Stimulated activated CD8-positive, alpha-beta memory T cell treated with anti-CD3 and anti-CD28 coated beads, Interleukin-7, amount 100 ng/mL, for 24 hours (primary cell): ENCODE measurements at places on chromosomes 6 and 20.

DNA sequence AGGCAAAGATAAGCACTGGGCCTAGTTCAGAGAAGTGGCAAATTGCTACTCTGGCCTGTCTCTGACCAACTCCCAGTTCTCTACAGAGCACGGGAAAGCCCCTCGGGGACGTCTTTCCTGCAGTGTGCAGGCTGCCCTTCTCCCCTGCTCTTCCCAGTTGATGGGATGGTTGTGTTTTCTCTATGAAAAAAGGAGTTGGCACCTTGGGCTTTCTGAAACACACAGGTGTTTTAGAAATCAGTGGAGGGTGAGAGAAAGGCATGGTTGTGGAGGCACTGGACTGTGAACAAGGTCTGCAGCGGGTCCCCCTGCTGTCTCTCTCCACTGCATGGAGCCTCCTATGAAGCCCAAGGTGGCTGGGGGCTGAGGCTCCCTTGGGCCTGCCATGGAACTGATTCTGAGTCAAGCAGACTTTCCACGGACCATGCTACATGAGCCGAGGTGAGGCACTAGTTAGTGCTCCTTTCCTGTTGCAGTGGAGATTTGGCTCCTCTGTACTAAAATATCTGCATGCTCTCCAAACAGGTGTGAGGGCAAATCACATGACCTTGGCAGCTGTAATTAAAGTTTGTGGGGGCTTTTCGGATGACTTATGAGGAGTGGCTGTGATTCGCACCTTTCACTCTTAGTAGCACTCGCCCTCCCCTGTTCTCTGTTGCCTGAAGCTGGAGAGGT, 16.3 kb downstream of the GTSF1L start:
- DNase-seq = no peak

DNA sequence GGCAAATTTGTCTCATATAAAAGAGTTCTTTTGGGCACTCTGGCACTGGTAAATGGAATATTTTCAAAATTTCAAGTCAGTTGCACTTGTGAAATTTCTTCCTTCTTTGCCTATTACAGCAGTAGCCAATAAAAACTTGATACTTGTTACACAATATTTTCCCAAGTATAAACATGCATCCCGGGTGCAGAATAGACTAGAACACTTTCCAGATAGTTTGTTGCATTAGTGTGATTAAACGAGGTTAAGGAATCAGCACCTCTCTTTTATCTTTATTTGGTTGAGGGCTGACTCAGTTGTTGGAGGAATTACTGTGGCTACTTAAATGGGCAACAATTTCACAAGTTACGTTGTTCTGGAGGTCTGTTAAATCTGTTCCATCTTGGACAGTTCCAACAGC, 467.5 kb downstream of the CDKAL1 start:
- no peak for DNase-seq

- no peak for DNase-seq
Measured at GRCh38 chr20:51799401-51799860, 2.9 kb downstream of the SALL4 start.

DNA sequence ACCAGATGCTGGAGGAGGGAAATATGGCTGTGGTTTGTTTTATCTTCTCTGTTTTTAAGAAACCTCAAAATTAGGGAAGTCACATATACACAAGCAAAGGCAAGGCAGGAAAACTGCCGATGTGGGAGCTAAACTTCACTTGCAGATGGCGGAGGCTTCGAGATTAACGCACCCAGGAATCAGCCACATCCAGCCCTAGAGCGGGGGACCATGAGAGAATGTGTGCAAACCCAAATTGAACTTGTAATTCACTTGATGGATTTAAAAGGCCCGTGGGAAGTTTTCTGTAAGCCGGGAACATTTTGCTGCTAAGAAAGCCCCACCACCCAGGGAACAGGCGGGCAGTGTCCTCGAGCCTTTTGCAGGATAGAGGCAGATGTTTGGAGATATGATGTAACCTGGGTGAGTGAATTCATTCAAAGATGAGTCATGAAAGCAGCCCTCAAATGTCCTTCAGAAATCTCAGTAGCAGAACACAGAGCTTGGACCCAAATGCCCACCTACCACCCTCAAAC, 39.9 kb downstream of the PREX1 start:
- DNase-seq = no peak

DNA sequence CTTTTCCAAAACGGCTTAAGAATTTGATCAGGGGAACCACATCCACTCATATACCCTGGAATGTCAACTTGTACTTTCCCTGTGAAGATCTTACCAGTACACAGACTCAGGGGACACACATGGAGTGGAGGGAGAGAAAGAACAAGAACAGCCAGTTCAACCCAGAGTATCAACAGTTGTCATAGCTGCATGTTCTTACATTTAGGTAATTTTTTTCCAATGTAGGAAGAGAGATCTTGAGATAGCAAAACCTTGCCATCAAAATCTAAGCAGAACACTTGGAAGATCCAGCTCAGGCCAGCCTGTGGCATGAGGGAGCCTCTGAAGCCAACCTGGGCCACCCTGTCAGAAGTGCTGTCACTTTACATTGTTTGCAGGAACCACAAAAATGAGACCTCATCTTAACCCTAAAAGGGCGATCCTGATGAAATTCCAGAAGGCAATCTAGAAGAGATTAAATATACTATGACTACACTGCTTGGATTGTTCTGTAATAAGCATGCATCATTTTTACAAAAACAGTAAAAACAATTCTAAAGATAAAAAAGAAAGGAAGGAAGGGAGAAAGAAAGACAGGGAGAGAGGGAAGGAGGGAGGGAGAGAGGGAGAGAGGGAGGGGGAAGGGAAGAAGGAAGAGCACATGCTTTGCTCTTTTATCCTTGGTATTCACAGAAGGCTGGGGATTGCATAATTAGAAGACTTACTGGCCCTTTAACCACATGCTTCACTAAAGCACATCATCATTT, 124.7 kb upstream of the TCF21 start:
- no peak for DNase-seq

DNA sequence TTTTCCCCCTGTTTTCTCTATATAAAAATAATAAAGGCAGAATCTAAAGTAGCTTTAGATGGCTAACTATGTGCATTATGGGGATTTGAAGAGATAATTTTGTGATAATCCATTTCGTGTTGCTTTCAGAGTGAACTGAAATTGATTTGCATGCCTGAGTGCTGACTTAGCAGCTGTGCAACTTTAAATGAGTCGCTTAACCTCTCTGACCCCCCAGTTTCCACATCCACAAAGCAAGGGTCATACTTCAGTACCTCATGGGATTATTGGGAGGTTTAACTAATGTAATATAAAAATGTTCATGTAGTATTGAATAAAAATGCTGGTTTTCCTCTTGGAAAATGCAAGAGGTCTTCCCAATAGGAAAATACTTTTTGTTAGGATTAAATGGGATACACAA, 63.8 kb upstream of the FABP7 start:
- no peak for DNase-seq

DNA sequence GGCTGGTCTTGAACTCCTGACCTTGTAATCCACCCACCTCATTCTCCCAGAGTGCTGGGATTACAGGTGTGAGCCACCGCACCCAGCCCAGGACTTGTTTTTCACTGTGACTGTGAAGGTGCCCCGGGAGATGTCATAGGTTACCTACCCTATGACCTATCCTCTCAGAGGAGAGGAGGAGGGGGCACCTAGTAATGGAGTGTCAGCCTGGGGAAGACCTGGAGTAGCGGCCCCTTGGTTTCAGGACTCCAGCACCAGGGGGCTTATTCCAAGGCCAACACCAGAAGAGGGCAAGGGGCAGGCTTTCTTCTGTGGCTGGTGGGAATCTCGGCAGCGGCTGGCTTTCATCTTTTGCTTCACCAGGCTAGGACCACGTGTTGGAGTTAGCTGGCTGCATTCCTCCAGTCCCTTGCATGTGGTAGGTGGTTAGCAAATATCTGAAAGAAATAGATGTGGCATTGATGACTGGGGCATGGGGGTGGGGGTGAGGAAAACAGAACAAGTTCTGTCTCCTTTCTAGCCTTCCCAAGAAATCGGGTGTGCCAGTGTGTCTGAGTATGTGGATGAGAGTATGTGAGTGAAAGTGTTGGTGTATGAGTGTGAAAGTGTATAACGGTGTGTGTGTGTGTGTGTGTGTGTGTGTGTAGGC, 7.9 kb upstream of the ITPR3 start:
- DNase-seq = no peak

- DNase-seq = no peak
Measured at GRCh38 chr6:157024745-157025144, 247.6 kb downstream of the ARID1B start.

- DNase-seq = no peak
Measured at GRCh38 chr6:111258615-111259088, 171.3 kb downstream of the SLC16A10 start.

- DNase-seq = no peak
Measured at GRCh38 chr6:48016020-48016755, 94.8 kb downstream of the PTCHD4 start.

GRCh38 chr6:70028926-70029325, 162.6 kb downstream of the COL19A1 start:
- DNase-seq = no peak

GRCh38 chr6:169243186-169243585, 10.5 kb downstream of the THBS2 start:
- DNase-seq = no peak

GRCh38 chr20:51542033-51542570, 417 bp downstream of the NFATC2 start:
- DNase-seq = no peak

DNA sequence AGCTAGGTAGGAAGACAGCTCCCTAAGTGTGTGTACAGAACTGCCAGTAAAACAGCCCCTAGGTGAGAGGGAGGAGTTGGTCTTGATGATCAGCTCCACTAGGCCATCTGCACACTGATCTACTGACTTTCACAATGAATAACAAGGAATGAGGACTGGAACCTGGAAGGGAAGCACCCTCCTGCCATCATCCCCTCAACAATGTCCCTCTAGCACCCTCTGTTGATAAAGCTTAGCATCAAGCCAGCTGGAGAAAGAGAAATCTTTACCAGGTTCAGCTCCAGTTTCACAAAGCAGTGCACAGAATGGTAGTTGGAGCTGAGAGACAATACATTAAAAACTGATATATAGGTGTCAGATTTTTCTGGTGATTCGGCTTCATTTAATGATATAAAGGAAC, 57.2 kb upstream of the IRAK1BP1 start:
- no peak for DNase-seq

GRCh38 chr6:151240036-151240685, 394 bp downstream of the AKAP12 start:
- no peak for DNase-seq

GRCh38 chr20:54292185-54292584, 84.3 kb downstream of the PFDN4 start:
- no peak for DNase-seq

GRCh38 chr20:36845288-36845971, 30.5 kb upstream of the TLDC2 start:
- DNase-seq = no peak

- DNase-seq = no peak
Measured at GRCh38 chr20:50720582-50720981, 10.8 kb upstream of the PARD6B start.

DNA sequence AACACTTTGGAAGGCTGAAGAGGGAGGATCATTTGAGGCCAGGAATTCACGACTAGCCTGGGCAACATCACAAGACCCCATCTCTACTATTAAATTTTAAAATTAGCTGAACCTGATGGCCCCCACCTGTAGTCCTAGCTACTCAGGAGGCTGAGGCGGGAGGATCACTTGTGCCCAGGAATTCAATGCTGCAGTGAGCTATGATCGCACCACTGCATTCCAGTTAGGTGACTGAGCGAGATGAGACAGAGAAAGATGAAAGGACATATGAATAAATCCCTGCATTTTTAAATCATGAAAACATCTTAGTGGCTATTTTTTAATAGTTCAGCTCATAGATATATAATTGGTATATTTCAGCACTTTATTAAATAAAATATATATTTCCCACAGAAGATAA, 93.8 kb downstream of the GPR63 start:
- no peak for DNase-seq

- DNase-seq = no peak
Measured at GRCh38 chr20:63844511-63844991, 13.5 kb upstream of the ZBTB46 start.

DNA sequence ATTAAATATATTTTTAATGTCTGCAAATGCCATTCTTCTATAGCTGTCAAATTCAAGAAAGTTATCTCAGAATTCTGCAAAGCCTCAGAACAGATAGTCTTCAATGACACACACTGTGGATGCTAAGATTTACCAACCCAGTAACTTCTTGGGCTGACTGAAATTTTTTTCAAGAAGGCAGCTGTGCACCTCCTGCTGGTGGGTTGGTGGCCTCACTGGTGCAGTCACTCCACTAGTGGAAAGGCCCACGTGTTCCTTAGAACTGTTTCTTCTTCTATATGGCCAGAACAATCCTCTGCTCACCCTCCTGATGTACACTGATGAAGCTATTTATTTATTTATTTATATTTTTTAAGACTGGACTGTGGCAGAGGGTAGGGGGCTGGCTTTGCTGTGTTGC, 28.1 kb upstream of the MTCL3 start:
- no peak for DNase-seq

DNA sequence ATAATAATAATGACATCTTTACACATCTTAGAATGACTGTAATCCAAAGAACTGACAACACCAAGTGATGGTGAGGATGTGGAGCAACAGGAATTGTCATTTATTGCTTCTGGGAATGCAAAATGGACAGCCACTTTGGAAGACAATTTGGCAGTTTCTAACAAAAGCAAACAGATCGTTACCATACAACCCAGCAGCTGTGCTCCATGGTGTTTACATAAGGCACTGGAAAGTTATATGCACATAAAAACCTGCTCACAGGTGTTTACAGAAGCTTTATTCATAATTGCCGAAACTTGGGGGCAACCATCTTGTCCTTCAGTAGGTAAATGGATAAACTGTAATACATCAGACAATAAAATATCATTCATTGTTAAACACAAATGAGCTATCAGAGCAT, 18.3 kb upstream of the ASF1A start:
- DNase-seq = no peak

- DNase-seq = no peak
Measured at GRCh38 chr6:145865175-145865574, 50.6 kb upstream of the FBXO30 start.

DNA sequence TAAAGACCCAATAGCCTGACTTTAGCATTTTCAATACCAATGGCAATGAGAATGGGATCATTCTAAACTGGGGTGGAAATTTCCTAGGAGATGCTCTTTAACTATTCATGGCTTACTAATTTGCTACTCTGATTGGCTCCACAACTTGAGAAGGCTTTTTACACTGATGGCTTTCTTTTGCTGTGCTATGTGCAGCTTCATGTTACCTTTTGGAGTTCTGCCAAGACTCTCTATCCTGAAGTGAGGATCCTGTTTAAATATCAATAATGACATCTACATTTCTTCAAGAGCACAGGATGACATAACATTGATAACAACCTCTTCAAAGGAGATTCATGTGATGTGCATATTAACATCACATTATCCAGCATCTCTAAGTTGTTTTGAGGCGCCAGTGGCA, 43.4 kb upstream of the SIRPG start:
- DNase-seq = no peak

GRCh38 chr20:431012-431904, 23.2 kb downstream of the RBCK1 start:
- DNase-seq = no peak

GRCh38 chr20:13786143-13786828, 1.5 kb downstream of the NDUFAF5 start:
- no peak for DNase-seq

- DNase-seq = no peak
Measured at GRCh38 chr20:16563066-16563806, 10.0 kb downstream of the KIF16B start.

- no peak for DNase-seq
Measured at GRCh38 chr6:101605874-101606273, 212.4 kb downstream of the GRIK2 start.

GRCh38 chr6:50337532-50338122, 287.9 kb upstream of the DEFB112 start:
- no peak for DNase-seq
